NCI-H2029 treated with DMSO at 0.1 percent for 48 hours (cell line): ENCODE measurements at places on chromosomes 5 and 9.

GRCh38 chr5:58080573-58080972 is 379.3 kb downstream of the PLK2 start:
- no peak for DNase-seq

- DNase-seq = no peak
Observed at GRCh38 chr5:170327168-170327567, 29.6 kb upstream of the LCP2 start.

GRCh38 chr9:89522261-89522958 is 24.5 kb upstream of the SEMA4D start:
- no peak for DNase-seq

- DNase-seq = no peak
Observed at GRCh38 chr5:1522601-1523479, 920 bp downstream of the LPCAT1 start.

GRCh38 chr9:89743216-89743572 is 138.4 kb downstream of the GADD45G start:
- no peak for DNase-seq

DNA sequence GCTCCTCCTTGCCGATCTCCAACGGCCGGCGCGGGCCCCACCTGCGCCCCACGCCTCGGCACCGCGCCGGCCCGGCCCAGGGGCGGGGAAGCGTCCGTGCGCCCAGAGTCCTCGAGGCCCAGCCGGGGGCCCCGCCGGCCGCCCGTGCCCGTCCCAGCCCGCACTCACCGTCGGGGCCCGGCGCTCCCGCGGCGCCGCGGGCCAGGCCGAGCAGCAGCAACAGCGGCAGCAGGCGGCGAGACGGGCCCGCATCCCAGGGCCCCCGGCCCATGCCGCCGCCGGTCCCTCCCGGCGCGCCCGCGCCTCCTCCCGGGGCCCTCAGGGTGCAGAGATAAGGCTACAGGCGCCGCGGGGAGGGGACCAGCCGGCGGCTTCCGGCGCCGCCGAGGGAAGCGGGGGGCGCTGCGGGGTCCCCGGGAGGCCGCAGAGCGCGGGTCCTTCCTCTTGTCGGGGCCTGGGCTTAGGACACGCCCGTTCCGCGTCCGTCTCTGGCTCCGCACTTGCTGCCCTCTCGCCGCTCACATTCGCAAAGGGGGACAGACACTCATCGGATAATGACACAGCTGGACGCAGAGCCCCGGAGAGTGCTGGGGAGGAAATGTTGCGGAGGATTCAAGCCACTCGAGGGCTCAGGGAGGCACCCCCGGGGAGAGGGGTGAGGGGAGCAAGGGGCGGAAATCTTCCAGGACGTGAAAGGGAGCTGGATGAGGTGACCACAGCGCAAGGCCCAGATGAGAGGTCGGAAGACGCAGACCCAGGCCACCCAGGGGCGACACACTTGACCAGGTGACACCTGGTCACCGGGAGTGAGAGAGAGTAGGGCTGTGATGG is at the start of gene SUSD1:
TSS of gene SUSD1 (minus strand) at position 333 of the 831 bp plus-strand sequence. CDS start at position 271, 62 bp downstream.
- DNase-seq = no peak
